Activated T-helper 1 cell treated with Interleukin-2 at 50 U/mL for 16 hours (primary cell): ENCODE measurements at places on chromosomes 4 and X.

GRCh38 chrX:1111601-1112300 is 100.7 kb downstream of the CRLF2 start:
- no peak for DNase-seq

- no peak for DNase-seq
These were observed 667.4 kb upstream of the NDST4 start for GRCh38 chr4:115780835-115781234.

DNA sequence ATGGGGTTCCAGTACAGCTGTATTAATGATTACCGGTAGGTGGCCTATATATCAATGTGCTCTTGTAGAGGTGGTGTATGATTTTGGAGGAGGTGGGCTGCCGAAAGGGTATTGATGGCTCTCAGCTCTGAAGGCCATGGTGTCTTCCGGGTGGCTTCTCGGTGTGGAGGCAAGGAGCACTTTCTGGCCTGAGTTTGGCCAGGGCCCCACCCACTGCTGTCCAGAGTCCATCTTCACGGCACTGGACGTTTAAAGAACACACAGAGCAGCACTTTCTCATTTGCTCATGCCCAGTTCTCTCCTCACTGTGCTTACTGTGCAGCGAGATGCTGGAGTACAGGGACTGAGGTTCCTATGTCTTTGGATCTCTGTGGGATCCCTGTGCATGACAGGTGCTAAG is 16.1 kb downstream of the BST1 start:
- no peak for DNase-seq

- DNase-seq = no peak
These were observed 34.0 kb downstream of the STARD8 start for GRCh38 chrX:68681443-68681941.

DNA sequence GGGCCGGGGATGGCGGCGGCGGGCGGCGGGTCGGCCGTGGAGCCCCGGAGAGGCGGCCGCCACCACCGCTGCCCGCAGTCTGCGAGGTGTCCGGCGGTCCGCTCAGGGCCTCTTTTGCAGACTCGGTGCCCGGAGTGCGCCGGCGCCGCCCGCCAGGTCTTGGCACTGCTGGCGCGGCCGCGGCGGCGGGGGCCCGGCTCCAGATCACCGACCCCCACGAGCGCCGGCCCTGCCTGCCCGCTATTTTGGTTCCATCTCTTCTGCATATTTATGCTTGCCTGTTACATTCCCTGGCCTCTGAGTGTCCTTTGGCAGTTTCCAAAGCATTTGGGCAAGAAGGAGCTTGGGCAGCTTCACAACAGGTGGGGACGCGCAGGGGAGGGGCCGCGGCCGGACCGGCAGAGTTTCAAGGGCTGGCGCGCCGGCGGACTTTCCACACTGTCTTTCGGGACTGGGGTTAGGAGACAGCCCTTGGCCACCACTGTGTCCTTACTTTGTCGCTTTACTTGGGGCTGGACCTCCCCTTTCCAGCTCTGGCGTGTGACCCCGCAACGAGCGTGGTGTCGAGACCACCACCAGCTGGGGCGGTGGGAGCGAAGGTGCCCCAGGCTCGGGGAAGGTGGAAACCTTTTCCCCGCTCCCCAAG is 668 bp upstream of the TAPT1 start:
- peak; percentile 12 for DNase-seq

- no peak for DNase-seq
These were observed 48.0 kb downstream of the SLC25A5 start for GRCh38 chrX:119516157-119516702.

DNA sequence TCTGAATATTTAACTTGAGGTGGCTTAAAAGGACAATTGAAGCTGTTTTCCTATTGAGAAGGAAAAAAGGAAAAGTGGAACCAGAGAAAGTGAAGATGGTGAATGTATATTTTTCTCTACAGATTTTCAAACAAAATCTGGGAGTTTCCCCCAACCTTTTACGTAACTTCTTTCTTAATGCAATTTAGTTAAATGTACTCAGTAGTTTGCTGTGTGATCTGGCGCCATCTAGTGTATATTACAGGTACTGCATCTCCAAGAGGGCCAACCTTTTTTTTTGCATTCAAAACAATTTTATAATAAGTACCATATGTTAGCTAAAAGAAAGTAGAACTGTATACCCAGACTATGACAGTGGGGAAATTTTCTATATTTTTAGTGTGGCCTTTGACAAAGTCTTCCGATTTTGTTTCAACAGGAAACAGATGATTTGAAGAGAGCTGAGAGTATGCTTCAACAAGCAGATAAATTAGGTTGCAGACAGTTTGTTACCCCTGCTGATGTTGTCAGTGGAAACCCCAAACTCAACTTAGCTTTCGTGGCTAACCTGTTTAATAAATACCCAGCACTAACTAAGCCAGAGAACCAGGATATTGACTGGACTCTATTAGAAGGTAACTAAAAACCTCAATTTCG is 82.0 kb downstream of the PLS3 start:
- DNase-seq = no peak

DNA sequence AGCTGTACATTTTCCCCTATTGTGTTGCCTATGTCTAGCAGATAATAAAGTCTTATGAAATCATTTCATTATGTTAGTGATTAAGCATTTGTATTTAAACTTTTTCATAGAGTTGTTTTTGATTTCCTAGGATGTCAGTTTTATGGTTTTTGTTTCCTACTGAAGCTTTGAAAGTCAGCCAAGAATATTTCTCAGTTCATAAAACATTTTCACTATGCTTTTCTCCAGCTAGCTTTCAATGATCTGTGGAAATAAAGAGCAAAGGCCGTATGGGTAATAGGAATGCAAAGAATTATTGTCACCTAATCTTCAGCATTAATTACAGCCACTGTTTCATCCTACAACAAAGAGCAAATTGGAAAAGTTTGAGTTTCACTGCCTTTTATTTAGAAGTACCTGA is 145.7 kb upstream of the NUDT6 start:
- no peak for DNase-seq

GRCh38 chr4:106854569-106855351 is 181.4 kb downstream of the DKK2 start:
- no peak for DNase-seq
